Natural killer cell (primary cell): ENCODE measurements at places on chromosomes 13 and 19. TPM values are rescaled to one million over a fixed set of nuclear protein-coding genes. Genes with fewer than 3 reads are reported as not detected.

DNA sequence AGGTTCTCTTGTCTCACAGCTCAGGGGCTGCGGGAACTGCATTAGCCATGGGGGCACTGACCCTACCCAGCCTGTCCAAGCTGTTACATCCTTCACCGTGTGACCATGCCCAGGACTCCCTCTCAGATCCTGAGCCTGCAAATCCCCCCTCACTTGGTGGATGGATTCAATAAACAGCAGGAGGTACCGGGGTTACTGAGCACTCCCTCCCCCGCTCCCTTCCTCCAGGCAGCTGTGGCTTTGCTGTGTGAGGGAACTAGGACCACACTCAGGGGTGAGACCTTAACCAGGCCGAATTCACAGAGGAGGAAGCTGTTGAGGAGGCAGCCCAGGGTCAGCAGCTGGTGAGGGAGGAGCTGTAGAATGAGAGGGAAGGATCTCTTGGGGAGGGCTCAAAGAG, 27.0 kb upstream of the CEACAM1 start:
- H3K27ac ChIP-seq = no peak overlapping the region
- no peaks in the 10 kb centered on the region for H3K36me3 ChIP-seq
- H3K4me3 ChIP-seq = no peak overlapping the region
- DNase-seq = no peak

DNA sequence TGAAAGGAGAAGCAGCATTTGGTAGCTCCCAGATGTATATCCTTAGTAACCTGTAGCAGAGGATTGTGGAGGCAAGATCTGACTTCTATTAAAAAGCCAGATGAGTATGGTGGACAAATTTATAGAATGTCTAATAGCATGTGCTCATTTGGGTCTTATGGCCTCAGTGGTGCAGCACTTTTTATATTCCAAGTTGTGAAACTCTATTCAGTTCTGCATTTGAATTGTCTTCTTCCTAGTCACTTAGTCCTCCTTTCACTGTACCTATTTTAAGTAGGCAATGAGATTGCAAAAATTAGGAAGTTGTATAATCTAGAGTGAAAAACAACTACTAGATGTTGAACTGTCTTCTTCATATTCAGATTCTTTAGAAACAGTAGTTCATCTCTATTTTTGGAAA, 412.5 kb upstream of the PCDH9 start:
- no peak overlapping the region for H3K4me3 ChIP-seq
- no peaks in the 10 kb centered on the region for H3K27me3 ChIP-seq
- no peak for DNase-seq
- no peaks in the 10 kb centered on the region for H3K36me3 ChIP-seq

DNA sequence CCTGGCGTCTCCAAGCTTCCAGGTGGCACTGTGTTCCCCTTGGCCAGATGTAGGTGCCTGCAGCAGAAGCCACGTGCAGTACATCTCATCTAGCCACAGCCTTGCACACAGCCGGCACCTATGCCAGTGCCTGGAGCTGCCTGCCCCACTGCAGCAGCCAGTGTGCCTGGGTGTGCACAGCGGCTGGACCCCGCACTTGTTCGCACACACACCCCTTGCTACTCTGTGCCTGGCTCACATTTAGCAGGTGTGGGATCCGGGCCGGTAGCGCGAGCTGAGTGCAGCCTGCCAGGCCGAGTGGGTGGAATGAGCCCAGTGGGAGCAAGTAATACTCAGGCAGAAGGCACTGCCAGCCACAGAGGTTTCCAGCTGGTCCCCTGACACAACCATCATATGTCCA, 26.9 kb upstream of the RBM26 start:
- DNase-seq = no peak
- no peaks in the 10 kb centered on the region for H3K27me3 ChIP-seq
- no peaks in the 10 kb centered on the region for H3K4me1 ChIP-seq
- H3K27ac ChIP-seq = no peak overlapping the region
- H3K4me3 ChIP-seq = no peak overlapping the region

- H3K36me3 ChIP-seq = no peaks in the 10 kb centered on the region
- H3K27me3 ChIP-seq = no peaks in the 10 kb centered on the region
- DNase-seq = no peak
- H3K4me1 ChIP-seq = no peaks in the 10 kb centered on the region
Measured at GRCh38 chr13:101930331-101930730, 471.5 kb downstream of the FGF14 start.

DNA sequence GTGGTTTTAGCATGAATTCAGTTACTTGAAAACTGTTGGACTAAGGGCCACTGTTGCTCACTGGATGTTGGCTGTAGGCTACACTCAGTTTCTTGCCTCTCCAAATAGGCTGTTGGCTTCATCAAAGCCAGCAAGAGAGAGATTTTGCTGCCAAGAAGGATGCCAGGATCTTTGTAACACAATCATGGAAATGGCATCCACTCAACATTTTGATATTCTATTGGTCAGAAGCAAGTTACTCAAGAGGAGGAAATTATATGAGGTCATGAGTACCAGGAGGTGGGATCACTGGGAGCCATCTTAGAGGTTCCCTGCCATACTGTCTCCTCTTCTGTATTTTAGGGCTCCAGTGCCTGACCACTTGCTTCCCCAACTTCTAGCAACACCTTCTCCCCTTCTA, 30.6 kb downstream of the SYDE1 start:
- H3K27ac ChIP-seq = no peak overlapping the region
- H3K36me3 ChIP-seq = no peaks in the 10 kb centered on the region
- H3K4me3 ChIP-seq = no peak overlapping the region
- no peak for DNase-seq
- no peaks in the 10 kb centered on the region for H3K4me1 ChIP-seq
- H3K27me3 ChIP-seq = peaks cover 5% of the 10 kb centered on the region

DNA sequence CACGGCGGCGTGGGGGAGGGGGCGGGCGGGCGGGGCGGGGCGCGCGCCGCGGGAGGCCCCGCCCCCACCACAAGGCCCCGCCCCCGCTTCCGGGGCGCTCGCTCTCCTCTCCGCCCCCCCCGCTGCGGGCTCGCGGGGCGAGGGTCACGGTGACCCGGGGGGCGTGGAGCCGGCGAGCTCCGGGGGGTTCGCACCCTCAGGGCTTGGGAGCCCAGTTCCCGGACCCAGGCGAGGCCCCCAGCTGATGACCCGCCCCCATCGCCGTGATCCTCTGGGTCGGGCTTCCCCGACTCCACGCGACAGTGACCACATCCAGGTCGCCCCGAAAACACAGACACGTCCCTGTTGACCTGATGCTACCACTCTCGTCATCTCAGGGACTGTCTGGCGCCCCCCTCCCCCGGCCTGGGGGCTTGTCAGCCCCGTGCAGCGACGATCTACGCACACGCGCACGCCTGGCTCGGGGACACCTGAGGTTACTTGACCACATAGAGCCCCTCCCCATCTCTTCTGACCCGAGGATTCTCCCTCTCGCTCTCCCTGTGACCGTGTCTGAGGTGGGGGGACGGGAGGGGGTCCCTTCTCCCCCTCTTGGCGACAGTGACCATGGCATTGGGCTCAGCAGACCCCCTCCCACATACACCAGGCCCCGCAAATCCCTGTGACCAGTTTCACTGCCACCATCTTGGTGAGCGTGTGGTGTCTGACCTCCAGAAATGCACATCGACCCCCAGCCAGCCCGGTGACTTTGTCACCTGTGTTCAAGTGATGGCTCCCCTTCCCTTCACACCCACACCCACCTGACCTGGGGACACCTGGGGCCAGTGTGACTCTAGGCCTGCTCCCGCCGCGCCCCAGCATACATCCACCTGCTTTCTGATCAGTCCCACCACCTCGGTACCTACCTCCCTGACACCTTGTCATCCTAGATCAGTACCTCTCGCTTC, 670 bp downstream of the MAP2K7 start:
- H3K4me1 ChIP-seq = peaks cover 32% of the 10 kb centered on the region
- peak overlapping the region; percentile 57 for H3K4me3 ChIP-seq
- peaks cover 12% of the 10 kb centered on the region for H3K36me3 ChIP-seq
- peak overlapping the region; percentile 88 for H3K27ac ChIP-seq
- H3K27me3 ChIP-seq = no peaks in the 10 kb centered on the region

- peaks cover 20% of the 10 kb centered on the region for H3K4me1 ChIP-seq
- peaks cover 12% of the 10 kb centered on the region for H3K36me3 ChIP-seq
- no peak overlapping the region for H3K27ac ChIP-seq
- no peak overlapping the region for H3K4me3 ChIP-seq
- H3K27me3 ChIP-seq = no peaks in the 10 kb centered on the region
Measured at GRCh38 chr19:33376941-33377557, 3.5 kb downstream of the CEBPG start.

DNA sequence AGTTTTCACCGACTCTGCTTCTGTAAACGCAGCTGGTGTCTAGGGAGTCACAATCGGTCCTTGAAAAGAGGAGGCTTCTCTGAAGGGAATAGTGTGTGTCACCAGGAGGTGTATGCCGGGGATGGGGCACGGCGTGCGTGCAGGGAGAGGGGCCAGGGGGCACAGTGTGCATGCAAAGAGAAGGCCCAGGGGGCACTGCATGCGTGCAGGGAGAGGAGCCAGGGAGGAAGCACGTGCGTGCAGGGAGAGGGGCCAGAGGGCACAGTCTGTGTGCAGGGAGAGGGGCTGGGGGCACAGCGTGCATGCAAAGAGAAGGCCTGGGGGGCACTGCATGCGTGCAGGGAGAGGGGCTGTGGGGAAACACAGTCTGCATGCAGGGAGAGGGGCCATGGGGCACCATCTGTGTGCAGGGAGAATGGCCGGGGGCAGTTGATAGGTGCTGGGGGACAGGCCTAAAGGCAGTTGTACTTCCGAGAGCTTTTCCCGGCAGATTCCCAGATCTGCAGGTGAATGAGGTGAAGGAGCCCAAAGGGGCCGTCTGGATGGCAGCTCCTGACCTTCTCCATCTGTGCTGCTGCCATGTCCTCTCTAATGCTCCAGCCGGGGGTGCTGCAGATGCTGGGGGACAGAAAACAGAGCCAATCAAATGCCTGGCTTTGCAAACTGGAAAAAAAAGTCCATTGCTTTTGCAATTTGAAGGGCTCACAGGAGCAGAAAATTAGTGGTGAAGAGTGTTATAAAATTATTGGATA, 36.4 kb downstream of the ATP11A start:
- peaks cover 15% of the 10 kb centered on the region for H3K4me1 ChIP-seq
- no peak for DNase-seq
- H3K36me3 ChIP-seq = no peaks in the 10 kb centered on the region
- no peak overlapping the region for H3K4me3 ChIP-seq
- no peak overlapping the region for H3K27ac ChIP-seq

GRCh38 chr13:33519561-33520467, 234.3 kb upstream of the STARD13 start:
- no peak overlapping the region for H3K27ac ChIP-seq
- no peaks in the 10 kb centered on the region for H3K4me1 ChIP-seq
- no peaks in the 10 kb centered on the region for H3K36me3 ChIP-seq
- no peaks in the 10 kb centered on the region for H3K27me3 ChIP-seq
- DNase-seq = no peak

DNA sequence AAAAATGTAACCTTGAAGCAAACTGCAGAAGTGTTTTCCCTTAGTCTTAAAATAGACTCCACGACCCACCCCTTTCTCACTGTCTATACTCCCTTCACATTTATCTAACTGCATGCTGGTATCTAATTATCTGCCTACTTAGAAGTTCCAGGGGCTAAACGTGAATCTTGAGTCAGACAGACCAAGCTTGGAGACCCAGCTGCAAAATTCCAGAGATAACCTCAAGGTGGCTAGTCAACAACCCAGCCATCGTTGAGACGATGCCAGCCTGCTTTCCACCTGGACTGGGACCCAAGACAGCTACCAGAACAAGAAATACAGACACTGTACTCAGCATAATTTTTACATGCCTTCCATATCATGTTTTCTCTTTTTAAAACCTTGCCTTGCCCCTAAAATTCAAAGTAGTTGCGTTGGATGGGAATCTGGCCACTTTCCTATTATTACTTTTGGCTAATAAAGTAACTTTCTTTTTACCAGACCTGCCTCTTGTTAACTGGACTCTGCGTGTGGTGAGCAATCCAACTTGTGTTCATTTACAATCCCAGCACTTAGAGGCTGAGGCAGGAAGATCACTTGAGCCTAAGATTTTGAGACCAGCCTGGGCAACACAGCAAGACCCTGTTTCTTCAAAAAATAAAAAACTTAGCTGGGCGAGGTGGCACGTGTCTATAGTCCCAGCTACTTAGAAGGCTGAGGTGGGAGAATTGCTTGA, 82.3 kb downstream of the CDADC1 start:
- no peaks in the 10 kb centered on the region for H3K27me3 ChIP-seq
- H3K27ac ChIP-seq = no peak overlapping the region
- H3K36me3 ChIP-seq = no peaks in the 10 kb centered on the region
- H3K4me1 ChIP-seq = no peaks in the 10 kb centered on the region

- H3K4me1 ChIP-seq = no peaks in the 10 kb centered on the region
- H3K4me3 ChIP-seq = no peak overlapping the region
- H3K36me3 ChIP-seq = no peaks in the 10 kb centered on the region
- H3K27me3 ChIP-seq = no peaks in the 10 kb centered on the region
Measured at GRCh38 chr13:19093369-19093768, 88.3 kb downstream of the TUBA3C start.

GRCh38 chr13:106905380-106906162, 337.6 kb upstream of the ARGLU1 start:
- no peak overlapping the region for H3K4me3 ChIP-seq
- DNase-seq = no peak
- no peaks in the 10 kb centered on the region for H3K27me3 ChIP-seq
- H3K27ac ChIP-seq = no peak overlapping the region
- no peaks in the 10 kb centered on the region for H3K36me3 ChIP-seq

GRCh38 chr13:109412283-109412901, 374.0 kb downstream of the IRS2 start:
- no peaks in the 10 kb centered on the region for H3K36me3 ChIP-seq
- no peaks in the 10 kb centered on the region for H3K27me3 ChIP-seq
- no peaks in the 10 kb centered on the region for H3K4me1 ChIP-seq
- no peak overlapping the region for H3K4me3 ChIP-seq
- DNase-seq = no peak
- H3K27ac ChIP-seq = no peak overlapping the region

Gene ZNF805
- 32.7 TPM for total RNA-seq

Gene CYP2S1
- 0.84 TPM for total RNA-seq

Gene IGLON5
- total RNA-seq = not detected

Gene CLIP3
- 2.1 TPM for total RNA-seq

Gene CDX2
- total RNA-seq = not detected

Gene WDR87
- total RNA-seq = not detected

Gene RFPL4A
- total RNA-seq = not detected

Gene THAP8
- 2.8 TPM for total RNA-seq

Gene SOX21
- not detected for total RNA-seq

Gene ZNF208
- total RNA-seq = 0.98 TPM

Gene SLC35E1
- total RNA-seq = 55.5 TPM

Gene CYP4F8
- total RNA-seq = not detected
